ENCODE measurements at places on chromosomes 6 and 20. TPM values are rescaled to one million over a fixed set of nuclear protein-coding genes. Genes with fewer than 3 reads are reported as not detected.

GRCh38 chr20:61605283-61605682 lies 353.2 kb downstream of the CDH4 start:
- DNase-seq: no peak

GRCh38 chr6:75748003-75748742 lies 866 bp upstream of the MYO6 start:
- DNase-seq: no peak

DNA sequence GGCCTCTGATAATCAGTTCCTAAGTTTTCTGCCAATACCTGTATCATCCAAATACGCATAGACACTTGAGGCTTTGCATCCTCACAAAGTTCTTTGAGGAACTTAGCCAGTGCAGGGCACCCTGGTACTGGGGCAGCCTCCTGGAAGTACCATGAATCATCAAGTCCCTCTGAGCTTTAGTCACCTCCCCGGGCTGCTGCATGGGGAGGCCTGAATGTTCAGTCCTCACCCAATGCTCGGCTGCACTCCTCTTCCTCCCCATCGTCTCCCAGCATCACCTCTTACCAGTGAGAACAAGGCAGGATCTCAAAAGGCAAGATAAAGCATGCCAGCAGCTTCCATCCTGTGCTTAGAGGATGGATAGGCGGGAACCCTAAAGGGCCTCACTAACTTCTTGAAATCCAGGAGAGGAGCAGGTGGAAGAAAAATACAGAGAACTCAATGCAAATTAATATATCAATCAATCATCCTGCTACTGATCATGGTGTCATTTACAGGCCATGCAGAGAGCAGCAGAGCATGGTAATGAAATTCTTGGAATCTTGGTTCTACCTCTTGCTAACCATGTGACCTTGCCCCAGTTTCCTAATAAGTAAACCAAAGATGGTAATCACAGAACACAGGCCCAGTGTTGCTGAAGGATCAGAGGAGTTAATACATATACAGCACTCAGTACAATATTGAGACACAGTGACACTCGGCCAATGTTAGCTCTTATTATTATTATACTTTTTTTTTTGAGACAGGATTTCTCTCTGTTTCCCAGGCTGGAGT lies 4.7 kb upstream of the CCN6 start:
- DNase-seq: no peak

GRCh38 chr20:1621316-1621715 lies 1.5 kb upstream of the SIRPB1 start:
- no peak for DNase-seq

Gene NHLRC1
- total RNA-seq: 1.2 TPM

- DNase-seq: no peak
Observed at GRCh38 chr20:16569246-16570153, 3.7 kb downstream of the KIF16B start.

DNA sequence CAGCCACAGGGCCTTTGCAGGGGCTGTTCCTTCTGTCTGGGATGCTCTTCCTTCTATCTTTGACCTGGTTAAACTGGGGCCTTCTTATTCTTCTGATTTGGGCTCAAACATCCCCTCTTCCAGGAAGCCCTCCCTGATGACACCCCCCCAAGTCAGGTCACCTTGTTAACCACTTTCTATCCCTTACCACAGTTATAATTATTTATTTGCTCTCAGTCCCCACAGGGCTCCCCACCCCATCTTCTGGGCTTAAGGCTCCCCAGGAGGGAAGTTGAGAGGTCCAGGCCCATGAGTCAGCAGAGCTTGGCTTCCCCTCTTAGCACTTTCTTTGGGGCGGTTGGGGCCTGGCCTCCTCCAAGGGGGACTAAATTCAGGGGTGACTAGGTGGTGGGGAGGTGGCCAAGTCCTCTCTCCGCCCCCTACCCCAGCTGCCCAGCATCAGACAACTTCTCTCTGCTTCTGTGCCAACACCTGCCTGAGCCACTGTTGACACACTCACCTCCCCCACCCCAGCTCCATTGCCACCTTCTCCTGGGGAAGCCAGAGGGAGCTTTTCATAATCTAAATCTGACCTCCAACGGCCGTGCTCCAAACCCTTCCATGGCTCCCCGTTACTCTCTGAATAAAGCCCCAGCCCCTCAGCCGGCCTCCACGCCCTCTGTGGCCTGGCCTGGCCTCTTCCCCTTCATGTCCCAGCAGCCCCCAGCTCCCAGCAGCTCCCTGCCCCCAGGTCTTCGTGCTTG lies 70.0 kb downstream of the CEBPB start:
- no peak for DNase-seq

All from Right ventricle myocardium inferior (tissue), 1 donor.